Neural crest cell (in vitro differentiated cells): ENCODE measurements at places on chromosomes 7 and 10. TPM values are rescaled to one million over a fixed set of nuclear protein-coding genes. Genes with fewer than 3 reads are reported as not detected.

The FAM131B gene
- 15.0 and 15.5 TPM in 2 replicates for total RNA-seq

The PLEKHS1 gene
- not detected in 2 replicates for total RNA-seq

The DRGX gene
- 0.18 and 0.19 TPM in 2 replicates for total RNA-seq

The PNLIPRP1 gene
- not detected in 2 replicates for total RNA-seq

The GPR158 gene
- 0.20 and 0.26 TPM in 2 replicates for total RNA-seq

The PNLIP gene
- not detected in 2 replicates for total RNA-seq

The ZNF282 gene
- total RNA-seq = 31.8 TPM in 2 replicates

The HOXA1 gene
- total RNA-seq = 3.5 and 3.6 TPM in 2 replicates

The NEUROG3 gene
- total RNA-seq = 0.43 and 0.91 TPM in 2 replicates

The CADPS2 gene
- total RNA-seq = 3.1 and 3.7 TPM in 2 replicates

The AKR1C8 gene
- not detected in 2 replicates for total RNA-seq

The ANKRD61 gene
- total RNA-seq = 0.70 and 0.80 TPM in 2 replicates

The FOXP2 gene
- 4.9 and 7.1 TPM in 2 replicates for total RNA-seq

The POU6F2 gene
- 7.6 and 7.9 TPM in 2 replicates for total RNA-seq

The CFAP43 gene
- 0.63 and 0.71 TPM in 2 replicates for total RNA-seq

The CLDN3 gene
- 0.19 TPM in 1 of 2 replicates, not detected in the other for total RNA-seq

The PTPN20 gene
- not detected in 2 replicates for total RNA-seq

The ZNF398 gene
- total RNA-seq = 19.6 and 20.2 TPM in 2 replicates

The CAMK2B gene
- 1.6 and 2.4 TPM in 2 replicates for total RNA-seq

The SLC39A12 gene
- not detected in 2 replicates for total RNA-seq

The CYP26A1 gene
- total RNA-seq = 0.23 and 0.30 TPM in 2 replicates

The INSYN2A gene
- 0.09 and 0.12 TPM in 2 replicates for total RNA-seq

The HSPA12A gene
- total RNA-seq = 7.4 and 7.6 TPM in 2 replicates

The CXCL12 gene
- total RNA-seq = 3.6 and 4.0 TPM in 2 replicates

The NAT16 gene
- 0.70 and 1.7 TPM in 2 replicates for total RNA-seq

The LRRC18 gene
- not detected in 2 replicates for total RNA-seq

The TET1 gene
- 27.7 and 30.0 TPM in 2 replicates for total RNA-seq

The SORBS1 gene
- 15.3 and 15.8 TPM in 2 replicates for total RNA-seq

The CYP2C19 gene
- total RNA-seq = not detected in 2 replicates

The LBX1 gene
- 1.0 and 1.1 TPM in 2 replicates for total RNA-seq

The HPSE2 gene
- total RNA-seq = not detected in 2 replicates

The PNLIPRP3 gene
- total RNA-seq = not detected in 2 replicates

The OR2A42 gene
- 0.14 TPM in 1 of 2 replicates, not detected in the other for total RNA-seq

The LLCFC1 gene
- total RNA-seq = not detected in 2 replicates

The ZNF12 gene
- total RNA-seq = 21.9 and 24.6 TPM in 2 replicates

The LRMDA gene
- total RNA-seq = 0.98 and 3.1 TPM in 2 replicates

The RBM33 gene
- 73.2 and 74.6 TPM in 2 replicates for total RNA-seq

The BMPER gene
- not detected in 2 replicates for total RNA-seq

The DKK1 gene
- total RNA-seq = 3.3 and 3.9 TPM in 2 replicates
